ENCODE measurements at places on chromosomes 13 and 19. TPM values are rescaled to one million over a fixed set of nuclear protein-coding genes. Genes with fewer than 3 reads are reported as not detected.

GRCh38 chr13:22757530-22758120, 423.2 kb upstream of the SGCG start:
- no peak for DNase-seq

Gene KRTDAP
- total RNA-seq, result not detected

DNA sequence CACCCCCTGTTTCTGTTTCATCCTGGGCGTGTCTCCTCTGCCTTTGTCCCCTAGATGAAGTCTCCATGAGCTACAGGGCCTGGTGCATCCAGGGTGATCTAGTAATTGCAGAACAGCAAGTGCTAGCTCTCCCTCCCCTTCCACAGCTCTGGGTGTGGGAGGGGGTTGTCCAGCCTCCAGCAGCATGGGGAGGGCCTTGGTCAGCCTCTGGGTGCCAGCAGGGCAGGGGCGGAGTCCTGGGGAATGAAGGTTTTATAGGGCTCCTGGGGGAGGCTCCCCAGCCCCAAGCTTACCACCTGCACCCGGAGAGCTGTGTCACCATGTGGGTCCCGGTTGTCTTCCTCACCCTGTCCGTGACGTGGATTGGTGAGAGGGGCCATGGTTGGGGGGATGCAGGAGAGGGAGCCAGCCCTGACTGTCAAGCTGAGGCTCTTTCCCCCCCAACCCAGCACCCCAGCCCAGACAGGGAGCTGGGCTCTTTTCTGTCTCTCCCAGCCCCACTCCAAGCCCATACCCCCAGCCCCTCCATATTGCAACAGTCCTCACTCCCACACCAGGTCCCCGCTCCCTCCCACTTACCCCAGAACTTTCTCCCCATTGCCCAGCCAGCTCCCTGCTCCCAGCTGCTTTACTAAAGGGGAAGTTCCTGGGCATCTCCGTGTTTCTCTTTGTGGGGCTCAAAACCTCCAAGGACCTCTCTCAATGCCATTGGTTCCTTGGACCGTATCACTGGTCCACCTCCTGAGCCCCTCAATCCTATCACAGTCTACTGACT, at the start of gene KLK3:
KLK3 (plus strand) TSS at position 280 of the 775 bp plus-strand sequence; CDS start at position 321, 41 bp downstream.
- DNase-seq, result no peak

DNA sequence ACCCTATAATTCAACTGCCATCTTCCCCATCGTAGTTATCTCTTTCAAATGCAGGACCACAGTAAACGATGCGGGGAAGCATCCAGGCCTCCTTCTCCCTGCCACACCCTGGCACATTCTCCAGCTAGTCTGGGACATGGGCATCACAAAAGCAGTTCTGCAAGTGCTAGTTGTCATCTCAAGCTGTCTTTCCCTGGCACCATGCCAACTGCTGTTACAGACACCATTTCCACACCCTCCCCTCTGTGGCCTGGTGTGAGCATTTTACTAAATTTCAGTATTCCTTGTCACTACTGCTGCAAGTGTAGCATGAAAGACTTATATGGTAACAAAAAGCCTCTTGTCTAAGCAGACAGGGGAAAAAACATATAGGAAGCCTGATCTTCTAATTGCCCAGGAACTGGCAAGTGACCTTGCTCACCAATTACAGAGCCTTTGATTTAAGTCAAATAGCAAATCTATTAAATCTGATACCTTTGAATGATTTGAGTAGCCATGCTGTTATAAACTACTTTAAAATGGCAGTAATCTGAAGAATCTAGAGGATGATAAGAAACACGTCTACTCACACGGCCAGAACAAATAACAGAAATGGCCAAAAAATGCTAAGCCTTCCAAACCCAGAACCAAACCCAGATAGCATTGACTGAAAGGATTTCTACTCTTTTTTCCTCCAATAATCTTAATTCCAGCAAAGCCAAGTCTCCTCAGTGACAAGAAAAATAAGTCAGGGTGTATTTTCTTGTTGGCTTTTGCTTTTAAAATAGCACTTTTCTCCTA, 179.0 kb downstream of the NUFIP1 start:
- peak; percentile 31 for DNase-seq

Gene ZNF709
- total RNA-seq, result 8.3 TPM

- DNase-seq, result peak; percentile 17
These were observed 583 bp downstream of the PCDH8 start for GRCh38 chr13:52847682-52848432.

- no peak for DNase-seq
These were observed 13.8 kb upstream of the OR10H1 start for GRCh38 chr19:15829306-15829698.

GRCh38 chr13:74438901-74439300, 304.7 kb upstream of the KLF12 start:
- peak; percentile 20 for DNase-seq

- no peak for DNase-seq
These were observed 827.4 kb downstream of the GPC5 start for GRCh38 chr13:92225861-92226260.

GRCh38 chr13:112182846-112183531, 116.0 kb downstream of the SOX1 start:
- no peak for DNase-seq

DNA sequence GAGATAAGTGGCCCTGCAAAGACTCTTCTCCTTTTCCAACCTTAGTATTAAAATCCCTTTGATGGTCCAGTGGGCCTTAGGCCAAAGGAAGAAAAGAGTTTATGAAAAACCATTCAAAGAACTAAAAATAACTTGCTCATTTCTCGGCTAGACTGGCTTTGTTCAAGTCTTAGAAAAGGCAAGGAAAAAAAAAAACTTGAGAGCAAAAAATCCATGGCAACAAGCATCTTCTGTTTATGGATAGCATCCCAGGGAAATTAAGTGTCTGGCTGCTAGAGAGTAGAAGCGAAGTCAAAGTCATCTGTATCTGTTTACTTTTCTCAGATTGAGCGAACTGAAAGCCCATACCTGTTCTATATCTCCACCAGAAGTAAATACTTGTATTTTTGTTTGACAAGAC, 129.6 kb downstream of the KCTD15 start:
- no peak for DNase-seq

Gene ZNF468
- 52.1 TPM for total RNA-seq

DNA sequence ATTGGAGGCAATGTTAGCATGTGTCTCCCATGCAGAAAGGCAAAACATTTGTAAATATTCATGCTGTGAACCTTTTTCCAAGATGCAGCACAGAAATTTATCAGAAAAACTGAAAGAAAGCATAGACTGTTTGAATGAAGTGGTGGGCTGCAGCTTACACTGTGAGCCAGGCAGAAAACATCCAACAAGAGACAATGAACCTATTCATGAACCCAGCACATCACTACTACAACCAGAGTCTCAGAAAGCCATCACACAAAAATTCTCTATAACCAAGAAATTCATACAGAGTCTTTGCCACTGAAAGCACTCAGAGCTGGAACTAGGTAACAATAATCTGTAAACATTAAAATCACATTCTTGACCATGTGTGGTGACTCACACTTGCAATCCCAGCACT, 448.9 kb downstream of the UQCRFS1 start:
- no peak for DNase-seq

GRCh38 chr13:28286263-28286662, 147.9 kb downstream of the PAN3 start:
- no peak for DNase-seq

Gene NR2C2AP
- not detected for total RNA-seq

GRCh38 chr13:48902368-48902767, 73.3 kb upstream of the FNDC3A start:
- no peak for DNase-seq

DNA sequence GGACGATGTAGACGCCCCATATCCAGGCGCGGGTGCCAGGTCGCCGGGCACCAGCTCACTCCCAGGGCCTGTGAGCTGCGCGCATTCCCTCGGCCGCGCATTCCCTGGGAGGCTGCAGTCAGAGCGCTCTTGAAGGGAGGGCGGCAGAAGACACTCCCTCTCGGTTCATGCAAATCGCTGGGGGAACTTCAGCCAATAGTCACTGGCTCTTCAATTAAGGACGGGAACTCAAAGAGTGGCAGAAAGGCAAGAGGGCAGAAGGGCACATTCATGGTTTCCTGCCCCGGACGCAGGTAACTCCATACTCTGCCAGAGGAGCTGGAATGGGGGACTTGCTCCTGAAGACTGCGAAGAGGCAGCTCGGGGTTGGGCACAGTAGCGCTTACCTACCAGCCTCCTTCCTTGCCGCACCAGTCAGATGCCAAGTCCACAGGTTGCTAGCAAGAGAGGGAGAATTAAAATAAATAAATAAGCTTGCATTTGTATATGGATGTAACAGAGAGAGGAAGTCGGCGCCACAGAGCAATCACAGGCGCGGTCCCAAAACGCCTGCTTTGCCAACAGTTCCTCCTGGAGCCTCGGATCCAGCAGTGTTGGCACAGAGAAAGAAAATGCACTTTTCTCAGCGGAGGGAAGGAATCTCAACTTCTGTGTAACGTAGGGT, 459 bp downstream of the PCDH20 start:
- DNase-seq, result peak; percentile 88

- DNase-seq, result no peak
These were observed 66.0 kb upstream of the DOCK9 start for GRCh38 chr13:99043831-99044231.

DNA sequence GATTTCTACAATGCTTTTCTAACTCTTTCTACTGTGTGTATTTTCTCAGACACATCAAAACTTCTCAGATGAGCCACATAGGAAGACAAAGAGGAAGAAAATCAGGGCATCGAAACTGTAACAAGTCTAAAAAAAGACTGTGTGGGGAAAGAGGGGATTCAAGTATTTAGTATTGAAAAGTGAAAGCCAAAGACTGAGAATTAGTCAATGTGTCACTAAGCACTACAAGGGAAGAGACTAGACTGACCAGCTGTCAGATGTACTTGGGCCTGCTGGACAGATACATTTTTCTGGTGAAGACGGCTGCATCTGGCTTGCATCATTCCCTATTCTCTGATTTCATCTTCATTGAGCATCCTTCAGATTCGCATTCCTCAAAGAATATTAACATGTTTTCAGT, 25.4 kb downstream of the COMMD6 start:
- no peak for DNase-seq

- DNase-seq, result no peak
These were observed 15.0 kb downstream of the IGLON5 start for GRCh38 chr19:51326216-51327065.

DNA sequence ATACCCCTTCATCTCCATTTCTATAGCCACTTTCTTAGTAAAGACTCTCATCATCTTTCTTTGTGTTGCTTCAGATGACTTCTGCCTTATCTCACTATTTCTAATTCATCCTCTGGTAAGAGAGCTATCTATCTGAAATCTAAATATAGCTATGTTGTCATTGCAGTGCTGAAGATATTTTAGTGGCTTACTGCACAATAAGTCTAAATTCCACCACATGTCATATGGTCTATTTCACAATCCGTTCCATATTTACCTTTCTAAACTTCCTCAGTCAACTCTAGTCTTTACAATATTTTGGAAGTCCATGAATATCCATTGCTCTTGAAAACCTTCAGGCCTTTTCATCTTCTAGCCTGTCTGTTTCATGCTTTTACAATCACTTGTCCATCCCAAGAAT, 465.1 kb upstream of the SLC10A2 start:
- DNase-seq, result no peak

Gene ATXN8OS
- total RNA-seq, result not detected

DNA sequence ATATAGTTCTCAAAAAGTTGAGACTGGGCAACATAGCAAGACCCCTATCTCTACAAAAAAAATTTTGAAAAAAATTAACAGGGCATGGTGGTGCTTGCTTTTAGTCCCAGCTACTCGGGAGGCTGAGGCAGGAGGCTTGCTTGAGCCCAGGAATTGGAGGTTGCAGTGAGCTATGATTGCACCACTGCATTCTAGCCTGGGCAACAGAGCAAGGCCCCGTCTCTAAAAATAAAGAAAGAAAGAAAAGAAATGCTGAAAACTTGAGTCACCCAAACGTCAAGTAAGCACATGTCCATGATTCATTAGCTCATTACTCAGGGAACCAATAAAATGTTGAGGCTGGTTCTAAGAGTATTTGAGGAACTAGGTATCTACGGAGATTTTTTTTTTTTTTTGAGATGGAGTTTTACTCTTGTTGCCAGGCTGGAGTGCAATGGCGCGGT, 33.9 kb upstream of the SEMA6B start:
- DNase-seq, result no peak

Gene HCN2
- total RNA-seq, result not detected

- DNase-seq, result no peak
These were observed 34.9 kb upstream of the FXYD3 start for GRCh38 chr19:35080613-35081170.

- no peak for DNase-seq
These were observed 550.3 kb downstream of the GPC5 start for GRCh38 chr13:91948736-91949135.

- DNase-seq, result no peak
These were observed 8.9 kb upstream of the OR1I1 start for GRCh38 chr19:15072930-15073647.
